Activated T-cell treated with anti-CD3 and anti-CD28 coated beads for 48 hours (primary cell): ENCODE measurements at places on chromosomes 1 and 21.

- DNase-seq: no peak
Measured at GRCh38 chr1:224783006-224783651, 146.3 kb upstream of the DNAH14 start.

DNA sequence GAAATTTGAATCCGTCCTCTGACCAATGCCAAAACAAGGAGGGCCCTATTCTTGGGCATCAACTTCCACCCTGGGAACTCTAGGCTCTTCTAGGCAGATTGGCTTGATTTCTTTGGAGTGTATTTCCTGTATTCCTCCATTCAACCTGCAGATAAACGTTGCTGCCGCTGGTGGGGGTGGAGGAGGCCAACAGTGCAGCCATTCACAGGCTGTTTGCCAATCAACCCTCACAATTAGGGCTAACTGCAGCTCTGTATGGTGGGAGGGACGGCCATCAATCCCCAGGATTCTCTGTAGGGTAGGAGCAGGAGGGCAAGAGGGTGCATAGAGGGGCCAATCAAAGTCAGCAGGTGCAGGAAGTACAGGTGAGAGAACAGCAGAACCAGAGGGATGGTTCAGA lies 273.1 kb upstream of the PROX1 start:
- no peak for DNase-seq

- DNase-seq: no peak
Measured at GRCh38 chr1:90716552-90717355, at the start of gene BARHL2. TSS of gene BARHL2 (minus strand) at chr1:90717302. CDS start at chr1:90717195, 107 bp downstream.

DNA sequence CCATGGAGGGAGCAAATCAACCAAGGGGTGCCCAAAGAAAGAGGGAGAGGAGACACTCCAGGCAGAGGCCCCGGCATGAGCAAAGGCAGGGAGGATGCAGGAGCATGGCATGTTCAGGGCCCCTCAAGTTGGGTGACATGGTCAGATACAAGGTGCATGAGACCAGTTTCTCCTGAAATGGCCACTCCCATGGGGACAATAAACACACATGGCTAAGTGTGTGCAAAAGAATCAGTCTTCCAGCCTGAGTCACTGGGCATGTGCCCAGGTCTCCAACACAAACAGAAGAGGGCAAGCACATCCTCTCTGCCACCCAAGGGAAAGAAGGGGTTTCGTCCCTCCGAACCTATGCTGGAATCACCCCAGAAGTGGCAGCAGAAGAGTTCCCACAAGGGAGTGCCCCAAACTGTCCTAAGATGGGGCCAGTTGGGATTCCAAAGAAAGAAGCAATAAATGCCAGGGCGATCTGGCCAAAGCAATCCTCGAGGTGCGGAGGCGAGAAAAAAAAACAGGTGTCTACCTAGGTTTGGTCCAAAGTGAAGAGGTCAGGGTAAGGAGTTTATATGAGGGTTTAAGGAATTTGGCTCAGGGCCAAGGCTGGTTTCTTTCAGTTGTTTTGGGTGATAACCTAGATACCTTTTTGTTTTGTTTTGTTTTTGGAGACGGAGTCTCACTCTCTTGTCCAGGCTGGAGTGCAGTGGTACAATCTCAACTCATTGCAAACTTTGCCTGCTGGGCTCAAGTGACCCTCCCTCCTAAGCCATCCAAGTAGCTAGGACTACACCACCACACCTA lies 13.2 kb downstream of the CASP9 start:
- DNase-seq: no peak

DNA sequence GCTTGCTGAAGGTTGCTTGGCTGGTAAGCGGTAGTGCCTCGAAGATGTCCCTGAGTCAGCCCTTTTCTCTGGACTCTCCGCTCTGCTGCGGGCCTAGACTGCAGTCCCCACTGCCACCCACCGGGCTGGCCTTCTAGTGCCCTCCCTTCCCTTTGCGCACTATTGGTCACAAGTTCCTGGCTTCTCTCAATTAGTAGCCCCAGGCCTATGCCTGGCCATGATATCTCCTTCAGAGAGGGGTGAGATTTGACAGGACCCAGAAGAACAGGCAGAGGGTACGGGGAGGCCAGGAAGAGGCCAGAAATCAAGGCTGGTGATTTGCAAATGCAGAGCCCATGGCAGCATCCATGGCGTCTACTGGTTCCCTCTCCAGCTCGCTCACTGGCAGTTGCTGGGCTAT lies 207.7 kb downstream of the HIVEP3 start:
- no peak for DNase-seq

- DNase-seq: no peak
Measured at GRCh38 chr21:25298512-25299491, 308.5 kb downstream of the MRPL39 start.

DNA sequence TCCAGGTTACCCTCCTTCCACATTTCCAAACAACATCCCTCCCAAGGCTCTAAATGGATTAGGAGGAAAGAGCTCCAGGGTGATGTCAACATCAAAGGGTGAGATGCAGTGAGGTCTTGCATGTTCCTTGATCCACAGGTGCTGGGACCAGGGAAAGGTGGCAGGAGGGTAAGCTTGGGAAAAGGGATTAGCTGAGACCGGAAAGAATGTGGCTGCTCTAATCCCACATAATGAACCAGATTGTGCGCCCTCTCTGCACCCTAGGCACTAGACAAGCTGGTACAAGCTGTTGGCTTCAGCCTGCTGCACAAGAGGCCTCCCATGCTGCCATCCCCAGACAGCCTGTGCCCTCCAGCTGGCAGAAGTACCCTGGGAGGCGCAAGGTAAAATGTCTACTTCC lies 34.9 kb downstream of the PLXNA2 start:
- DNase-seq: no peak

DNA sequence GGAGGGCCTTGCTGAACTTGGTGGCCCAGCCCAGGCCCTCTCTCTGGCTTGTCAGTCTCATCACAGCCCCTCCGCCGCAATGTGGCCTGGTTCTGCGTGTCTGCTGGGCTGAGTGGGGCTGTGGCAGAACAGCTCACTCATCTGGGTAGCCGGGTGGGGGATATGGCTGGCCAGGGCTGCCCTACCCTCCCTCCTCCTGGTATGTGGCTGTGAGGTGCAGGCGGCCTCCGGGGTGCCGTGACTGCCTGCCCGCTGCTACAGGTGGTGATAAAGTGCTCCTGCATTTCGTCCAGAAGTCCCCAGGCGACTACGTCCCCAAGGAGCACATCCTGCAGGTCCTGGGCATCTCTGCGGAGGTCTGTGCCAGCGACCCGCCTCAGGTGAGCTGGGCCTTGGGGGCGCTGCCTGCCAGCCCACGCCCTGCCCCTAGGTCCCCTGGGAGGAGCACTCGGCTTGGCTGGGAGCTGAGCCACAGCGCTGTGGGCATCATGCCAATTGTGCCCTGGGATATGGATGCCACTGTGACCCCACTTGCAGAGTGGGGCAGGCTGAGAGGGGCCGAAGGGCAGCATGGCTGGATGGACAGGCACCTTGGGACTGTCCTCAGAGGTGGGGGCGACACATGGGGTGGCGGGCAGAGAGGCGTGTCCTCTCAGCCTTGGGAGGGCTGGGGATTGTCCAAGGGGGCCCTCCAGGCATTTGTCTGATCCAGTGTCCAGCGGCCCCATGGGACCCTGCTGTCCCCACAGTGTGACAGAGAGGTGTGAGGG lies 2.3 kb downstream of the PRXL2B start:
- no peak for DNase-seq

DNA sequence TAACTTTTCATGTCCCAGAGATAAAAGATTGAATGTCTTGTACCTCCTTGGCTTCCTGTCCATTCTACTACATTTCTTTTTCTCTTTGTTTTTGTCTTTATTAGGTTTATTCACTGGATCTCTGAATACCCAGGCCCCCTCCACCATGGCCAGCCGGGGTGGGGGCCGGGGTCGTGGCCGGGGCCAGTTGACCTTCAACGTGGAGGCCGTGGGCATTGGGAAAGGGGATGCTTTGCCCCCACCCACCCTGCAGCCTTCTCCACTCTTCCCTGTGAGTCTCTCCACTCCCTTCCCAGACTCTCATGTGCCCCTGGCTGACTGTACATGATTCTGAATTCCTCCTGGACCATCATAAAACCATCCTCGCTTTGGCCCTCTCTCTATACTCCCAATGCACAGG lies 10.2 kb downstream of the POLR3GL start:
- DNase-seq: no peak

GRCh38 chr1:46526691-46527291 lies 24.7 kb downstream of the KNCN start:
- DNase-seq: no peak

GRCh38 chr1:239819096-239819495 lies 272.6 kb upstream of the FMN2 start:
- DNase-seq: no peak

DNA sequence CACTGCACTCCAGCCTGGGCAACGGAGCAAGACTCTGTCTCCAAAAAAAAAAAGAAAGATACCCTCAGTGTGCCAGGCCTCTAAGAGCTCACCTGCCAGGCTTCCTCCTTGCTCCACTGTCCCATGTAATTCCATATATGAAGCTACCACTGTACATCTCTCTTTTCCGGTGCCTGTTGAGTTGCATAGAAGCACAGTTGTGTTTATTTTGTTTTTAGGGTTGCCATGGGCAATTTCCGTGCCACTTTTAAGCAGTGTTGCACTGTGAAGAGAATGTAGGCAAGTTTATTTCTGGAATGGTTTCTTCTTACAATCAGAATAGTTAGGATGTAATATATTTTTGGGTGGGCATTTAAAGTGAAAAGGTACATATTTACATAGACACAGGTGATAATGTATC lies 23.3 kb downstream of the MR1 start:
- DNase-seq: no peak

DNA sequence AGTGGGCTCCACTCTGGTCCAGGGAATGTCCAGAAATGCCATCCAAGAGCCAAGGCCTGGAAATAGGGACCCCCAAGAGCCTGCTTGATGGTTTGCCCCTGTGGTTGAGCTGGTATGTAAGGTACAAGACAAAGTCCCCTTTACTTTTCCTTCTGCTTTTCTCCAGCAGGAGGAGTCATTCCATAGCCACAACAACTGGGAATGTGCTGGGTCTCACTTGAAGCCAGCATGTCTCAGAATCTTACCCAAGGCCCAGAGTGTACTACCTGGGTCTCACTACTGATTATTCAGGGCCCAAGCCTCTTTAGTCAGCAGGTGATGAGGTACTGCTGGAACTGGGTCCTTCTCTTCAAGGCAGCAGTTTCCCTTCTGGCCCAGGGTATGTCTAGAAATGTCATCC lies 62.1 kb upstream of the CD55 start:
- no peak for DNase-seq

DNA sequence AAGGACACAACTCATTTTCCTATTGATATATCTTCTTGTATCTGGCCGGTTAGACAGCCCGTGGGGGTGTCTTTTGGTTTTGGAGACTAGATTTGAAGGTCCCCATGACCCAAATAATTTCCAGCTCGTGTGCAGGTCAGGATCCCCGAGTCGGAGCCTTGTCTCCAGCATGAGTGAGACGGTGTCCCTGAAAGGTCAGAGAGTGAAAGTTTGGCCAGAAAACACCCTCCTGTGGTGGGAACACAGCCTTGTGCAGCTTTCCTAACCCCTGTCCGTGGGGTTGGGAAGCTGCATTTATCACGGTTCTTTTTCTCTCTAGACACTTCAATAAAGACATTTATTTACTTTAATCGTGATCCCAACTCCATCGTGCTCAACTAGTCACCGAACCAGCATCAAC lies 17.6 kb downstream of the COQ8A start:
- no peak for DNase-seq

DNA sequence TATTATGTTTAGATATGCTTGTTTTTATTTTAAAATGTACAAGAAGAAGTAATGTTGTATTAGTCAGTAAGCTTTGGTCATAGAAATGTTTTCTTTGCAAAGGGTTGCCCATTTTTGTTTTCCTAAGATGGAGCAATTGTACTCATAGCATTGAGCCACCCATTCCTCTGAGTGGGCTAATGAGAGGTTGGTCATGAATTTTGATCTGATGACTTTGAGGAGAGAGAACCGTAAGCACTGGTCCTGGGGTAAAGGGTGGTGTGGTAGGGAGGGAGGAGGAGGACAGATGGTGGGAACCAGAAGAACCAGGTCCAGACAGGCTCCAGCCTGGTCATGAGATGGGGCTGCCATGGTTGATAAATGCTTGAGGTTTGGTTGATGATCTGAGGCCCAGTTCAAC lies 15.9 kb upstream of the SLC6A9 start:
- DNase-seq: no peak
